ENCODE measurements at places on chromosomes 4 and X.
A peak's percentile ranks its signal among the peaks of the same experiment; 100 is the strongest.

DNA sequence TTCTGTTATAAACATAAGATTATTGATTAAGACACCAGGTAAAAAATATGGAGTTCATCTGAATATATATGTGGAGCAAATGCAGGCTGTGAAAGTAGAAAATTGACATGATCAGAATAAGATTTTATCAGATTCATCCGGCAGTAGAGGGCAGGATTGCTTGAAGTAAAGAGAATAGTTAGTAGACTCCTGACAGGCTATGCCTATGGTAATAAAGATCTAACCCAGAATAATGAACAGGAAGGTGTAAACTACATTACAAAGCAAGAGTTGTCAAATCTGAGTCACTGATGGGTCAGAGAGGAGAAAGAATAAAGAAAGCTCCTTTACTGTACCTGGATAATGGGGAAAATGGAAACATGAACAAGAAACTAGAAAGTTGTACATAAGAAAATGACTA, 20.8 kb upstream of the TMEM184C start:
- DNase-seq: no peak

- no peak for DNase-seq
Observed at GRCh38 chr4:157888281-157888680, 284.5 kb downstream of the GASK1B start.

DNA sequence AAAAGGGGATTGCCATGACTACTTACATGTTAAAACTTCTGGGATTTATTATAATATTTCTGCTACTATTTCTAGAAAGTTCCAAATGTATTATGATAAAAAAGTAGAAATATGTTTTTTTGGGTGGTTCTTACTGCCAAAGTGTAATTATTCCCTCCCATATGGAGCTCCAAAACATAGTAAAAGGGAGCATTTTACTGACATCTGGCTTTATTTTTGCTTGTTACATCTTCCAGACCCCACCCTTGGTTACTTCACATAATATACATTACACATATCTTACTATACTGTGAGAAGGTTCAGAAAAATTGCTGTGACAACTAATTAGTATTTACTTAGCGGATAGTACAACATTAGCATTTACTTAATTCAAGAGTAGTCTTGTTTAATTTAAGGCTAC, 205.1 kb upstream of the TLL1 start:
- DNase-seq: no peak

DNA sequence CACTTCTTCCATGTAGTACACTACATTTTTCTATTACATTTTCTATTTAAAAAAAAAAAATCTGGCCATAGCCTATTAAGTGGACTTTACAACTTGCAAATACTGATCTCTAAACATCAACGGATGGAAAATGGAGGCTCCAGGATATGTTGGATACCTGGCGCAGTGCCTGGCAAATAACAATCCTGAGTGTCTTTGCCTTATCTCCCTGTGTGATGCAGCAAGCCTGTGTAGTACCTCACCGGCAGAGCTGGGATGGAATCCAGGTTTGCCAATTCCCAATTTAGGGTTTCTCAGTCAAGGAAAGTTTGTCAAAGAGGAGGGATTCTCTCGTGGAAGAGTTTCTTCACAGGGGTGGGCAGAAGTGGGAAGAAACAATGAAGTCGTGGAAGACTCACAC, 93.2 kb downstream of the KDR start:
- DNase-seq: no peak

DNA sequence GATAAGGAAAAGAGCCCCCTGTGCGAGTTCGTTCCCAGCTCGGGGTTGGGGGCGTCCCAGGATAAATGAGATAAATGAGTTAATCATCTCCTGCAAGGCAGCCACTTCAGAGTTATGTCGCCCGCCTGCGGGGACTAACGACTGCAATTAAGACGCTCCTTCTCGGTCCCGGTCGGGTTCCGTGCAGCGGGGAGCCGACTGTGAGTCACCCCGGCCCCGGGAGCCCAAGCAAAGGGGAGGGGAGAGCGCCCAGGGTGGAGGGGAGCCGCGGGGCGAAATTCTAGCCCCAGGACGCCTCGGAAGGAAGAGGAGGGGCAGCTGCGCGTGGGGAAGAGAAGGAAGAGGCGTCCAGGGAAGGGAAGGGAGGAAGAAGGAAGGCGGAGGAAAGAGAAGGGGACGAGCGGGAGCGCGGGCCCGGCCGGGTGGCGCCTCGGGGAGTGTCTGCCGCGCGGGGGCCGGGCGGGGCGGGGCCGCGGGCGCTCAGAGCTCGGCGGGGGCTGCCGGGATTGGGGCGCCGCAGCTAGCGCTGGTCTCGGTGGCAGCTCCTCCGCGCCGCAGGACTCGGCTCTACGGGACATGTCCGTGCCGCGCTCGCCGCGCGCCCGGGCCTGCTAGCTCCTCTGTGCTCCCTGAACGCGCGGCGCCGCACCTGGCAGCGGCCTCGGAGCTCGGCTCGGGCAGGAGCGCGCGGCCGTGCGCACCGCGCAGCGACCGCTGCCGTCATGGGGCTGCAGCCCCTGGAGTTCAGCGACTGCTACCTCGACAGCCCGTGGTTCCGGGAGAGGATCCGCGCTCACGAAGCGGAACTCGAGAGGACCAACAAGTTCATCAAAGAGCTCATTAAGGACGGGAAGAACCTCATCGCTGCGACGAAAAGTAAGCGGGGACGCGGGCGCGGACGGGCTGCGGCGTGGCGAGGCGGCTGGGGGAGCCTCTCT, at the start of gene ARHGAP10:
TSS of gene ARHGAP10 (plus strand) at position 509 of the 938 bp plus-strand sequence. CDS start at position 723, 214 bp downstream.
- DNase-seq: peak; percentile 75

GRCh38 chr4:103996637-103997036, 276.9 kb upstream of the TACR3 start:
- no peak for DNase-seq

- DNase-seq: no peak
Observed at GRCh38 chr4:47326025-47326424, 137.5 kb downstream of the COMMD8 start.

DNA sequence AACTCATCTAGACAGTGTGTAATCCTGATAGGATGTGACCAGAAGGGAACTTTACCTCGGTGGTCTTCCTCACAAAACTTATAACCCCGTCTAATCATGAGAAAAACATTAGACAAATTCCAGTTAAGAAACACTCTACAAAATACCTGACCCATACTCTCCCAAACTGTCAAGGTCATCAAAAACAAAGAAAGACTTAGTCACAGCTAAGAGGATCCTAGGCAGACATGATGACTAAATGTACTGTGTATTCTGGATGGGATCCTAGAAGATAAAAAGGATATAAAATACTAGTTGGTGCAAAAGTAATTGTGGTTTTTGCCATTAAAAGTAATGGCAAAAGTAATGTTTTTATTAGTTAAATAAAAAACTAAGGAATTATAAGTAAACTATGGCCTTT, 81.6 kb downstream of the DTHD1 start:
- DNase-seq: no peak

DNA sequence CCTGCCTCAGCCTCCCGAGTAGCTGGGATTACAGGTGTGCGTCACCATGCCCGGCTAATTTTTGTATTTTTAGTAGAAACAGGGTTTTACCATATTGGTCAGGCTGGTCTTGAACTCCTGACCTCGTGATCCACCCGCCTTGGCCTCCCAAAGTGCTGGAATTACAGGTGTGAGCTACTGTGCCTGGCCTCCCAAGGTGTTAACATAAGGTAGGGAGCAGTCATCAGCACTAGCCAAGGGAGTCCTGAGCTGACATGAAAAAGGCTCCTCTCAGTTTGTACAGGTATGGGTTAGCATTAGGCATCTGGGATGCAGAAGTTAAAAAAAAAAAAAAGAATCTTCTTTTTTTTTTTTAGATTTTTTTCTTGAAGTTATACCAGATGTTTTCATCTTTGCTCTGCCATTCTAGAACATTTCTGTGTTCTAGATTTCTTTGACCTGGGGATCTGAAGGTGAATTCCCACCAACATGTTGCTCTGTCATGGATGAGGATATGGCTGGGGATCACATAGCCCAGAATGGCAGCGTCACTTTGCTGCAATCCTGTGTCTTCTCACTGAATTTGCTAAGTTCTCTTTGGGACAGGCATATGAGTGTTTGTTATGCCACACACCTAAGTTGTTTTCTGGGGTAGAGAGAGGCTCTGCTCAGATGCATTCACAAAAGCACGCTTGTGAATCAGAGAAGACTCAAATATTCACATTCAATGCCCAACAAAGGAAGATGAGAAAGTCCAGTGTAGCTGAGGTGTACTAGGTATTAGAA, 24.4 kb upstream of the PLA2G12A start:
- DNase-seq: no peak
